ENCODE measurements at places on chromosomes 1 and 21. TPM values are rescaled to one million over a fixed set of nuclear protein-coding genes. Genes with fewer than 3 reads are reported as not detected.

The NR5A2 gene
- total RNA-seq = not detected

The PGLYRP4 gene
- not detected for total RNA-seq

The CD48 gene
- 329 TPM for total RNA-seq

The HLX gene
- total RNA-seq = 0.20 TPM

The ZBTB8A gene
- not detected for total RNA-seq

The FCRLB gene
- total RNA-seq = 1.5 TPM

GRCh38 chr1:202575918-202576653 lies 134.2 kb downstream of the SYT2 start:
- no peak overlapping the region for H3K27ac ChIP-seq
- no peaks in the 10 kb centered on the region for H3K27me3 ChIP-seq
- no peak overlapping the region for H3K4me3 ChIP-seq
- H3K4me1 ChIP-seq = no peaks in the 10 kb centered on the region
- no peaks in the 10 kb centered on the region for H3K36me3 ChIP-seq
- no peak for DNase-seq

DNA sequence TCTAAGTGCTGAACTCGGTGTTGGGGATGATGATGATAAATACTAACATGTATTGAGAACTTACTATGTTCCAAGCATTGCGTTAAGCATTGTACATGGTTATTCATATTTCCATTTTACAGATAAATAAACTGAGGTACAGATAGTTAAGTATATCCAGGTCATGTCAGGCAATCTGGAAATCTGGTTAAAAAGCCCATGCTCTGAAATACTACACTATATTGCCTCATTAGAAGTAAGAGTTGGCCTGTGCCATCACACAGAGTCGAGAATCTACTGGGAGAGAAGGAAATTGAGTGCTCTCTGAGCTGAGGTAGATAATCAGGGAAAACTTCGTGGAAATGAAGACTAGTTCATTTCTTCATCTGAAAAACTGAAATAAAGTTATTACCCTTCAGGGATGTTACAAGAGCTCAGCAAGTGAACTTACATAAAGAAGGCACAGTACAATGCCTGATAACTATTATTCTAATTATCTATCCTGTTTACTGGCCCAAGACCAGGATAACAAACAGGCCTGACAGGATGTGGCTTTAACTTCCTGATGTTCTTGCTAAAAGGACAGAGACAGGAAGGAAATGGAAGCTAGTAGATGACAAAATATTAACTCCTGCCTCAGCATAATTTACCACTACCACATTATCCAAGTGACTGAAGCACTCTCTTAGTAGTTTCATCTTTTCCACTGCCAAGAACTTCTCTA lies 85.6 kb downstream of the EPS15 start:
- no peaks in the 10 kb centered on the region for H3K27me3 ChIP-seq
- peak overlapping the region; percentile 13 for H3K27ac ChIP-seq
- H3K4me3 ChIP-seq = no peak overlapping the region
- peaks cover 8% of the 10 kb centered on the region for H3K36me3 ChIP-seq

- peak overlapping the region; percentile 42 for H3K27ac ChIP-seq
- DNase-seq = no peak
- H3K36me3 ChIP-seq = peaks cover 66% of the 10 kb centered on the region
- no peak overlapping the region for H3K4me3 ChIP-seq
These were observed 93.7 kb downstream of the ITPKB start for GRCh38 chr1:226645279-226645976.

DNA sequence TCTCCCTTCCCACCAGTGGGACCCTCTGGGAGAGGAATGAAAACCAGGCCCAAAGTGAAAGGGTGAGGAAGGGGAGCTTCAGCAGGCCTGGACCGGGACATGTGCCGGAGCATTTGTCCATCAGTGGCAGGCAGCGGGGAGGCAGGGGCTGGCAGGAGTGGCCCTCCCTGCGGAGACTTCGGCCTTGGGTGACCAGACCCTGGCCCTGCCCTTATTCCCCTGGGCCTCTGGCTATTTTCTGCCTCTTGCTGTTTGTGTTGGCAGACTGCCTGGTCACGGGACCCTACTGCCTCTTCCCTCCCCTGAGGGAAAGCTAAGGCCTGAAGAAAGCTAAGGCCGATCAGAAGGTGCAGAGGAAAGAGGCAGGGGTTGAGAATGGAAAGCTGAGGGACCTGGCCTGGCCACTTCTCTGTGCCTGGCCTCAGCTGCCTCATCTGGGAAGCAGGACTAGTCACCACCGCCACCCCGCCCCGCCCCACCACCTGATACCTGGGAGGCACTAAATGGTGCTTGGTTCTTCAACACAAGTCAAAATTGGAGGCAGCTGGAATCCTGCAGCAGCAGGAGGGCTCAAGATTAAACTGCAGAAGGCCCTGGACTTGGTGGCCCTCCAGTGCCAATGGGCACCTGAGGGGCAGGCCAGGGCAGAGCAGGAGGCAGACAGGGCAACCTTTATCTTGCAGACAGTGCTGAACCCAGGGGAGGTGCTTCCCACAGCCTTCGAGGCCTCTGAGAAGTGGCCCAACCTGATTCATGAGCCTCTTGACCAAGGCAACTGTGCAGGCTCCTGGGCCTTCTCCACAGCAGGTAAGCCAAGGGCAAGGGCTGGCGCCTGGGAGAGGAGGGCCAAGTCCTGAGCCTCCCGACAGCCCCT lies 7.9 kb downstream of the TINAGL1 start:
- no peaks in the 10 kb centered on the region for H3K36me3 ChIP-seq
- no peak for DNase-seq
- no peak overlapping the region for H3K27ac ChIP-seq
- H3K4me1 ChIP-seq = no peaks in the 10 kb centered on the region

DNA sequence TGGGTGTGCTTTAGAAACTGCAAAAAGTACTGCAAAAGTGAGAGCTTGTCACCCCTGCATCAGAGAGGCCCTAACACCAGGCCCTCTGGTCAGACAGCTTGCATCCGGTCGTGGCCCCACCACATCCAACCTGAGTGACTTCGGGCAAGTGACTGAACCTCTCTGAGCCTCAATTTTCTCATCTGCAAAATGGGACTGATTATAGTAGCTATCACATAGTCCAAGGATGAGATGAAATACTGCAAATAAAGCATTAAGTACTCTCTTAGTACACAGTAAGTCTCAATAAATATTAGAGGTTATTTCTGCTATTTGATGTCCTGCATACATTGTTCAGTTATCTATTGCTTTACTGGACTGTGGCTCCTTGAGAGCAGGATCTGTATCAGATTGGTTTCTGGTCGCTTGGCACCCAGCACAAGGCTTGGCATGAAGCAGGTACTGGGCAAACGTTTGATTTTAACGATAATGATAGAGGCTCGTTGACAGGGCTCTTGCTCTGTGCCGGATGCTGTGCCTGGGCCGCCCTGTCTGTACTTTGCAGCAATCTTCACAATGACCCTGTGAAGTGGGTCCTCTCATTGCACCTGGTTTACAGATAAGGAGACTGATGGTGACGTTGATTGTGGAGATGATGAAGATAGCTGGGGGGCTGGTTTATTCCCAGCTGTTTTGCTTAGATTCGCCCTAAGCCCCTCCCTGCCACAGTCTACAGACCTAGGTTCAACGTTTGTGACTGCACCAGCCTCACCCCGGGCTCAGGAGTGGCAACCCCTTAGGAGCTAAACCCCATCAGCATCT lies 43.6 kb downstream of the RAP1GAP start:
- H3K27me3 ChIP-seq = no peaks in the 10 kb centered on the region
- no peak overlapping the region for H3K4me3 ChIP-seq
- DNase-seq = no peak

- no peak overlapping the region for H3K27ac ChIP-seq
- H3K4me3 ChIP-seq = no peak overlapping the region
- no peaks in the 10 kb centered on the region for H3K27me3 ChIP-seq
- no peaks in the 10 kb centered on the region for H3K4me1 ChIP-seq
These were observed 703.1 kb downstream of the ADGRL2 start for GRCh38 chr1:82503822-82504221.

DNA sequence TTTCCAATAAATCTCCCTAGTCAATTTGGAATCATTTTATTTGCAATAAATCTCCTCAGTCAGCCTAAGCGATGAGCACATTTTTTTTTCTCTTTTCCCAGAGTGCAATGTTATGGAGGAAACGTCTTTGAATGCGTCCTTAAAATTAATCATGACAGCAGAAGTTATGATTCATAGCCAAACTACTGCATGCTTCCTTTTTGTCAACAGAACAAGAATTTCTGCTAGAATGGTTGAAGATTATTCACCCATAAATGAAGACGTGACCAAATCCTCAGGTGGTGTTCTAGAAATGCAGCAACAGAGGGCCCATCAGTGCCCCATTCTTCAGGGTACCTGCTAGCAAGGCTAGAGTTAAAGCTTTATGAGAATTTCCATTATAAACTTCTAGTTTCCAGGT lies 407.9 kb upstream of the PKN2 start:
- H3K27me3 ChIP-seq = no peaks in the 10 kb centered on the region
- DNase-seq = no peak
- H3K27ac ChIP-seq = no peak overlapping the region
- no peaks in the 10 kb centered on the region for H3K4me1 ChIP-seq

DNA sequence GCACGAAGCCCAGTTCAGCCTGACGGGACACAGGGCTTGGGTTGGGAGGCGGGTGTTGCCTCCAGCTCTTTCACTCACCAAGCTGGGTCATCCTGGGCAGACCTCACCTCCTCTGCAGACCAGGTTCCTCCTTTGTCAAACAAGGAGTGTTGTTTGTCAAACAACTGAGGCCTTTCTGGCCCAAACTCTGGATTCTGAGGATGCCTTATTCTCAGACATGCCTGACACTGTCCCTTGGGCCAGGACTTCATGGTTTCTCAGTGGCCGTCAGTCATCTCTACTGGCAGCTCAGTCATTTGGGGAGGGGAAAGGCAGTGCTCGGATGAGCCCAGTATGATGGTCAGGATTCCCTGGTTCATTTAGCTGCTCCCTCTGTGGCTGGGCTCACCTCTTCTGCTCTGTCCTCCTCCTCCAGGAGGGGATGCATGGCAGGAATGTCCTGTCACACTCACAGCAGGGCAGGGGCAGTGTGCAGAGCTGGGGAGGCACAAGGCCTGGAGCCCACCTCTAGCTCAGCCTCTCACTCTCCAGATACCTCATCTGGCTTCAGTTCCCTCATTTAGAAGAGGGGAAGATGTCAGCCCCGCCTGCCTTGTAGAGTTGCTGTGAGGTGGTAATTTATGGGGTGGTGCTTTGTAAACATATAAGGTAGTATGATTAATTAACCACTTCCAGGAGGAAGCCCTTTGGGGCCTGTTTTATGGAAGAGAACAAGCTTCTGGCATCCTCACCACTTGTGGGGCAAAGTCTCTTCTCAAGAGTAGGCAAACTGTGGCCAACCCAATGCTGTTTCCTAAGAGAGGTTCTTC lies 20.6 kb downstream of the SLC2A1 start:
- H3K36me3 ChIP-seq = peaks cover 29% of the 10 kb centered on the region
- H3K27me3 ChIP-seq = no peaks in the 10 kb centered on the region
- H3K27ac ChIP-seq = peak overlapping the region; percentile 2
- no peak overlapping the region for H3K4me3 ChIP-seq
- peak; percentile 26 for DNase-seq

GRCh38 chr1:184753117-184753516 lies 1.5 kb downstream of the EDEM3 start:
- peaks cover 41% of the 10 kb centered on the region for H3K4me1 ChIP-seq
- no peaks in the 10 kb centered on the region for H3K27me3 ChIP-seq
- H3K27ac ChIP-seq = peak overlapping the region; percentile 94
- no peak for DNase-seq
- H3K36me3 ChIP-seq = no peaks in the 10 kb centered on the region
- peak overlapping the region; percentile 72 for H3K4me3 ChIP-seq

- no peak within 1 kb of the TSS for H3K27ac ChIP-seq
- H3K36me3 ChIP-seq = no peaks in the 10 kb centered on the region
- H3K4me3 ChIP-seq = no peak within 1 kb of the TSS
- peaks cover 11% of the 10 kb centered on the region for H3K4me1 ChIP-seq
- H3K27me3 ChIP-seq = peaks cover 14% of the 10 kb centered on the region
- peak; percentile 21 for DNase-seq
These were observed at the start of gene GIPC2 for GRCh38 chr1:78045926-78046778. Gene GIPC2, plus strand, starts transcription at chr1:78045966. Its CDS starts 129 bp downstream, at chr1:78046095.

GRCh38 chr1:156608036-156608674 lies 6.9 kb upstream of the GPATCH4 start:
- no peaks in the 10 kb centered on the region for H3K36me3 ChIP-seq
- no peak overlapping the region for H3K27ac ChIP-seq
- DNase-seq = peak; percentile 70
- H3K4me3 ChIP-seq = no peak overlapping the region
- no peaks in the 10 kb centered on the region for H3K27me3 ChIP-seq

GRCh38 chr1:113784104-113784779 lies 25.0 kb upstream of the PHTF1 start:
- H3K27ac ChIP-seq = peak overlapping the region; percentile 48
- peaks cover 99% of the 10 kb centered on the region for H3K4me1 ChIP-seq
- peak; percentile 51 for DNase-seq
- H3K36me3 ChIP-seq = no peaks in the 10 kb centered on the region
- H3K4me3 ChIP-seq = no peak overlapping the region

DNA sequence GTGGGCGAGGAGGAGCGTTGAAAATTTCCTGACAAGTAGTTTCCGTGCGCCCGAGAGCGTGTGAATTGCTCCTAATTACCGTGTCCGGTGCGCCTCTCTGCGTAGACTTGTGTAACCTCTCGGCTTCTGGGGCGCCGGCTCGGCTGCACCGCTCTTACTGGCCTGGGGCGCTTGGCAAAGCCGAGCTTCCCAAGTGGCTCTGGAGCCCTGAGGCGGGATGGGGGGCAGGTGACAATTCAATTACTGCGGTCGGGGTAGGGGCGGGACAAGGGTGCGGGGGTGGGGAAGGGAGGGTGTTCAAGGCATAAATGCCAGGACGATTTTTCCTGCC lies 392 bp upstream of the DMRTA2 start:
- no peak overlapping the region for H3K4me3 ChIP-seq
- DNase-seq = no peak
- H3K4me1 ChIP-seq = peaks cover 32% of the 10 kb centered on the region
- no peaks in the 10 kb centered on the region for H3K36me3 ChIP-seq

GRCh38 chr1:27522432-27523336 lies 32.7 kb upstream of the WASF2 start:
- no peaks in the 10 kb centered on the region for H3K36me3 ChIP-seq
- H3K4me1 ChIP-seq = peaks cover 73% of the 10 kb centered on the region
- H3K4me3 ChIP-seq = peak overlapping the region; percentile 75
- peak; percentile 88 for DNase-seq

- no peaks in the 10 kb centered on the region for H3K27me3 ChIP-seq
- DNase-seq = no peak
- no peak overlapping the region for H3K4me3 ChIP-seq
- H3K36me3 ChIP-seq = peaks cover 40% of the 10 kb centered on the region
These were observed 5.6 kb downstream of the PPP1R15B start for GRCh38 chr1:204405988-204406387.

Data from CD4-positive, alpha-beta memory T cell (primary cell).